ENCODE measurements at places on chromosomes 2 and 18.

- DNase-seq: no peak
These were observed 8.7 kb upstream of the PSD4 start for GRCh38 chr2:113164930-113165585.

DNA sequence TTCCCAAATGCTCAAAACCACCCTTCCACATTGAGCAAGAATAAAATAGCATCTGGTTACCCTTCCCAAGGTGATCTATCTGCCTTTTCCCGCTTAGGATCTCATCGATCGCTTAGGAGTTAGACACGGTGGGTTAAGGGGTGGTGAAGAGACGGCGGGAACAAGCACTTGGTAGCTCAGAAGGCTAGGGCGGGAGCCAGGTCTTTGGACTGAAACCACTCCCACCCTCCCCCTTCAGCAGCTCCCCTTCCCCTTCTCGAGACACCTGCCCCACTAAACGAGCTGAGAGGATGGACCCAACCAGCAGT is 513 bp downstream of the THOC1 start:
- DNase-seq: no peak

- DNase-seq: peak; percentile 14
These were observed 104.1 kb downstream of the CHN1 start for GRCh38 chr2:174901075-174901474.

GRCh38 chr2:121664713-121665112 is 15.5 kb upstream of the CLASP1 start:
- no peak for DNase-seq

DNA sequence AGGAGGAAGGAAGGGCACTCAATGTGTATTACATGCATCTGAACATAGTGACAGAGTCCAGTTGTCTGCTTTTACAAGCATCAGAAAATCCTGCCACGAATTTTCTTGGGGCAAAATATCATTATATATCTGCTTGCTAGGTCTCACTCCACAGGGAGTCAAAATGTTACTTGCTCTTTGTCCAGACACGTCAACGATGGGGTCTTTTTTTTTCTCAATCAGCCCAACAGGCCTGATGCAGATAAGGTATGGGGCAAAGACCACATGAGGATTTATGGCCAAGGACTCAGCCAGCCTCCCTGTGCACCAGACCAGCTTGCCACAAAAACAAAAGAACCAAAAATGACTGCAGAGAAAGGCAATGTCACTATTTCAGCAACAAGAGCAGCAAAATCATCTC is 323.4 kb upstream of the PKDCC start:
- DNase-seq: no peak

DNA sequence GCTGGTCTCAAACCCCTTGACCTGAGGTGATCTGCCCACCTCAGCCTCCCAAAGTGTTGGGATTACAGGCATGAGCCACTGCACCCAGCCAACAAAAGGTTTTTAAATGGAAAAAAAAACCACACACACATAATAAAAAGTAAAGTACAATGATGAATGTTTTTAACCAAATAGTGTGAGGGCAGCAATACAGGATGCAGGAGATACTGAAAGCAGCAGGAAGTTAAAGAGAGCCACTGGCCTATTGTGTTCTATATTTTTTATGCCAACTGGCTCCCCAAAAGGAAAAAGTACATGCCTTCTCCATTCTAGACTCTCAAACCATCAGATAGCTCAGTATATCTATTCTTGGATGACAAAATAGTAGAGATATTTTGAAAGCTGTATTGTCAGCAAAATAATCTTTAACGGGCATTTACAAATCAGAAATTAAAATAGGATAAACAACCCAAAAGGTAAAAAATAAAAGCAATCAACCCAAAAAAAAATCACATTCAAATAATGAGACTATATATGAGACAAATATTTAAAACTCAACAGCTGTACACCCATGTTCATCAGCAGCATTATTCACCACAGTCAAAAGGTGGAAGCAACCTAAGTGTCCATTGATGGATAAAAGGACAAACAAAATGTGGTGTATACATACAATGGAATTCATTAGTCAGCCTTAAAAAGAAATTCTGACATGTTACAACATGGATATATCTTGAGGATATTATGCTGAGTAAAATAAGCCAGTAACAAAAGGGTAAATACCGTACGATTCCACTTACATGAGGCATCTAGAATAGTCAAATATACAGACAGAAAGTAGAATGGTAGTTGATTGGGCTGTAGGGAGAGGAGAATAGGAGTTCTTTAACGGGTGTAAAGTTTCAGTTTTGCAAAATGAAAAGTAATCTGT is 26.2 kb downstream of the GPATCH11 start:
- no peak for DNase-seq

- DNase-seq: no peak
These were observed 106.3 kb upstream of the TCF4 start for GRCh38 chr18:55694291-55694690.

DNA sequence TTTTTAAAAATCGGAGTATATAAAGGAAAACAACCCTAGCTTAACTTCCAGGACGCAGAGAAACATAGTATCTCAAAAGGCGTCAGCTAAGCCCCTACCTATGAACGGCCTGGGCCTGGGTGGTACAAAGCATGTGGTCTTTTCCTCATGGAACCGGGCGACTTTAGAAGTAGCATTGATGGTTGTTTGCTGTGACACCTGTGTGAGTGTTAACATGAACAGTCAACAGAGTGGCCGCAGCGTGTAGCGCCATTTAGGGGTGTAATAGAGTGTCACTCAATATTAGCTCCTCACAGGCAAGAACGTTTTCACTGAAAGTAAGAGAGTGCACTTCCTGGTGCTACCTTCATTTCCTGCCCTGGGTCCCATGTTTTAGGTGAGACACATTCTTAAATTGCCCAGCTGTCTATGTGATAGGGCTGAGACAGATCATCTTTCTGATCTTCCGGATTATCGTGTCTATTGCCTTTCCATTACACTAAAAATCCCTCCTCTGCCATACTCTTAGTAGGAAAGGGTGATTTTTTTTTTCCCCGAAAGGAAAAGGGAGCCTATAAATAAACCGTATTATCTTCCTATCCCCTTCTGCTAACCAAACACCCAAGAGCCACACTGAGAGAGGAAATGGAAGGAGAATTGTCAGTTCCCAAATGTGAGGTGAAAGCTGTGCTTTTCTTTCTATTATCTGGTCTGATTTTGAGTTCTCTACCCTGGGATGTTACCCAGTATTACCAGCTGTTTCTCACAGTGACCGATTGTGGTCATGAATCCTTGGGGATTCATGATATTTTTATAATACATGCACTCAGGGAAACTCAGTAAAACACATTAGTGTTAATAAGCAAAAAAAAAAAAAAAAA is 1.3 kb downstream of the GORASP2 start:
- peak; percentile 82 for DNase-seq

DNA sequence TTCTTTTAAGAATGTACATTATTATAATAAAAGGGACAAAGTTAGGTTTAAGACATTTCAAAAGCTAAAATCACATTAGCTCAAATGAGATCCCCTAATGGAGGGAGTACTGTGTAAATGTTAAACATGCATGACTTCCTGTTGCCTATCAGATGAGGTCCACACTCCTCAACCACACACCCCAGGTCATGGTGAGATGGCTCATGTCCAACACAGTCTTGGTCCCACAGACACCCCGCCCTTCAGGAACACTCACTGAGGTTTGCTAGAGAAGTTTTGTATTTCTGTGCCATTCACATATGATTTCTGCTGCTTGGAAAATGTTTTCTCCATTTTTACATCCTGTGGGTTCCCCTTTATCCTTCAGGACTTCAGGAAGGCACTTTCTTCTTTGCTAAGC is 491.0 kb downstream of the SOX11 start:
- no peak for DNase-seq

DNA sequence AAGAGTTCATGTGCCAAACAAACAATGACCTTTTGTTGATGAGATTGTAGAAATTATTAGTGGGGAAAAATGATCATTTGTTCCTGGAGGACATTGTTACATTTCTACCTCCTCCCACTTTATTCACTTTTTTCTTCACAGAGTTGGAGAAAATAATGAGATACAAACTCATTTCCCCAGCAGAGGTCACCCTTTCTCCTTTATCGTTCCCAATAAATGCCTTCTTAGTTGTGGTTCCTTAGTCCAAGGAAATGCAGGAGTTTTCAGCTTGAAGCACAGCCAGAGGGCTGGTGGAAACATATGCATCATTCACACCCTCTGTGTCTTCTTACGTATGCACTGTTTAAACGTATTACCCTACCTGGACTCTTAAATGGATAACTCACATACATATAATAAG is 108.8 kb downstream of the SLC4A3 start:
- peak; percentile 11 for DNase-seq

- DNase-seq: no peak
These were observed 124.3 kb downstream of the DHRS9 start for GRCh38 chr2:169193618-169194017.

- DNase-seq: no peak
These were observed 413.0 kb downstream of the MTX2 start for GRCh38 chr2:176682278-176682677.

GRCh38 chr2:48952614-48953013 is 197.1 kb upstream of the LHCGR start:
- no peak for DNase-seq

DNA sequence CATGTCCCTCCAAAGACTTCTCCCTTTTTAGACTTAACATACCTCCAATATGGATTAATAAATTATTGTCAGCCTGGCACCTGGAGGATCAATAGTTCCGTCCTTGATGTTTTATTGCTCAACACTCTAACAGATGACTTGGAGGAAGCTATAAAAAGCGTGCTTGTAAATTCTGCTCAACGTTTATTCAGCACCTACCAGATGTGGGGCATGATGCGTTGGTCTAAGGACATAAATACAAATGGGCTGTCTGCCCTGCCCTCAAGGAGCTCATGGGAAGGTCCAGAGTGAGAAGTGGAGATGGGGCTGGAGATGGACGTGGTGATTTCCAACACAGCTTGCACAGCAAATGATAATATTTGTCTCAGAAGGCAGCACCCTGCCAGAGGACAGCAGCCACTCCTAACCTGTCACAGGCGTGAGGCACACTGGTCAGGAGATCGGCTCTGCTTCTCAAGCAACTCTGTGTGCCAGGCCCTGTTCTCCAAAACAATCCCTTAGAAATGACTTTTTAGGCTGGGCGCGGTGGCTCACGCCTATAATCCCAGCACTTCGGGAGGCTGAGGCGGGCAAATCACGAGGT is 25.5 kb upstream of the ZCCHC2 start:
- DNase-seq: no peak

GRCh38 chr2:70795164-70795995 is 4.9 kb upstream of the FIGLA start:
- DNase-seq: no peak

All from CD4-positive, alpha-beta T cell treated with Interferon alpha-2 for 1 hour (primary cell).